ENCODE measurements at places on chromosomes 5 and 9.

- no peak for DNase-seq
These were observed 75.4 kb upstream of the GDNF start for GRCh38 chr5:37915097-37915736.

GRCh38 chr5:67272453-67273130, 76.0 kb upstream of the CD180 start:
- no peak for DNase-seq

DNA sequence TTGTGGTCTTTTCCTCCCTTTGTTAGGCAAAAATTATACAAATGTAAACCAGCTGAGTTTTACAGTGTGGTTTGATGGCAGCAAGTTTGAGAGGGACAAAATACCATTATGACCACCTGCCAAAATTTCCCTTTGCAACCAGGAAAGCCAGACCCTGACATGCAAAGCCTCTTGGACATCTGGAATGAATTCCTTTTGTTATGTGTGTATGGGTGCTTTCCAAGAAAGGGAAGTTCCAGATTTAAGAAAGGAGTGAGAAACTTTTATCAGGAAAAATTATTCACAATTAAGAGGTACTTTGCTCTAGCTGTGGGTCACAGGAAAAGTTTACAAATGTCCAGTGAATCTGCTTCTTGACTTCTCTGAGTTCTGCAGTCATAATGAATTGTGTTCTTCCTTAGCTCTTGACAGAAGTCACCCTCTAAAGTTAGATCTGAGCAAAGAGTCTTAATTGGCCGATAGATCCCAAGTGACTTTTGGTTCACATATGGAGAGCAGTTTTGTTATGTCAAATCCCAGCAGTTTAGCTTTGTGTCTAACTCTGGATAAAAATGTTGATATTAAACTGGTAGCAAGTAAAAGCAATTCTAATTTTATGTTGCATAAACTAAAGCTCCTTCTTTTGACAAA, 295.9 kb upstream of the ZNF608 start:
- no peak for DNase-seq

- DNase-seq: no peak
These were observed 615 bp downstream of the PSMD5 start for GRCh38 chr9:120841930-120842684.

DNA sequence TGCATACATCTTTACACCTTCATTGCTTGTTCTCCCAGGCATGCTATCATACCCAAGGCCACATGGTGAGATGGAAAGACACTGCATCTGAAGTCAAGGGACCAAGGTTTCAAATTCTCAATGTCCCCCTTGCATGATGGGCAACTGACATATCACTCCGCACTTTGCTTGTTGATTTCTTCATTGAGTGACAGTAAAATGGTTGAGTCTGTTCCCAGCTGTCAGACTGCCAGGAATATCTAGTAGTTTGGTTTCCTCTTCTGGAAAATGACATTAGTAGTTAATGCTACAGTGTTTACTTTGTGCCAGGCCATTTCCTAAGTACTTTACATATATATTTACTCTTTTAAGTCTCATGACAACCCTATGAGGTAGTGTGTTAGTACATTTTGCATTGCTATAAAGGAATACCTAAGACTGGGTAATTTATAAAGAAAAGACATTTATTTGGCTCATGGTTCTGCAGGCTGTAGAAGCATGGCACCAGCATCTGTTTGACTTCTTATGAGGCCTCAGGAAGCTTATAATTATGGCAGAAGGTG, 114.4 kb downstream of the PCSK1 start:
- no peak for DNase-seq

Measured in NCI-H1694 (cell line).